GM12892 (cell line): ENCODE measurements at places on chromosomes 13 and 19.

GRCh38 chr13:97189928-97190327 lies 32.2 kb upstream of the MBNL2 start:
- no peak for DNase-seq

DNA sequence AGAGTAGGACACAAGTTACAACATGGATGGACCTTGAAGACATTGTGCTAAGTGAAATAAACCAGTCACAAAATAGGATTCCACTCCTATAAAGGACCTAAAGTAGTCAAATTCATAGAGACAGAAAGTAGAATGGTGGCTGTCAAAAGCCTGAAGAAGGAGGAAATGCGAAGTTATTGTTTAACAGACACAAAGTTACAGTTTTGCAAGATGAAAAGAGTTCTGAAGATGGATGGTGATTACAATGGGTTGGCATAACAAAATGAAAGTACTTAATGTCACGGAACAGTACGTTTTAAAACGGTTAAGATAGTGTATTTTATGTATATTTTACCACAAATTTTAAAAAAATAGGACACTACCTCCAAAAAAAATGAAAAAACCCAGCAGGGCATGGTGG lies 34.8 kb downstream of the FOXO1 start:
- no peak for DNase-seq

- no peak for DNase-seq
Observed at GRCh38 chr13:75318138-75318833, 163.7 kb downstream of the TBC1D4 start.

DNA sequence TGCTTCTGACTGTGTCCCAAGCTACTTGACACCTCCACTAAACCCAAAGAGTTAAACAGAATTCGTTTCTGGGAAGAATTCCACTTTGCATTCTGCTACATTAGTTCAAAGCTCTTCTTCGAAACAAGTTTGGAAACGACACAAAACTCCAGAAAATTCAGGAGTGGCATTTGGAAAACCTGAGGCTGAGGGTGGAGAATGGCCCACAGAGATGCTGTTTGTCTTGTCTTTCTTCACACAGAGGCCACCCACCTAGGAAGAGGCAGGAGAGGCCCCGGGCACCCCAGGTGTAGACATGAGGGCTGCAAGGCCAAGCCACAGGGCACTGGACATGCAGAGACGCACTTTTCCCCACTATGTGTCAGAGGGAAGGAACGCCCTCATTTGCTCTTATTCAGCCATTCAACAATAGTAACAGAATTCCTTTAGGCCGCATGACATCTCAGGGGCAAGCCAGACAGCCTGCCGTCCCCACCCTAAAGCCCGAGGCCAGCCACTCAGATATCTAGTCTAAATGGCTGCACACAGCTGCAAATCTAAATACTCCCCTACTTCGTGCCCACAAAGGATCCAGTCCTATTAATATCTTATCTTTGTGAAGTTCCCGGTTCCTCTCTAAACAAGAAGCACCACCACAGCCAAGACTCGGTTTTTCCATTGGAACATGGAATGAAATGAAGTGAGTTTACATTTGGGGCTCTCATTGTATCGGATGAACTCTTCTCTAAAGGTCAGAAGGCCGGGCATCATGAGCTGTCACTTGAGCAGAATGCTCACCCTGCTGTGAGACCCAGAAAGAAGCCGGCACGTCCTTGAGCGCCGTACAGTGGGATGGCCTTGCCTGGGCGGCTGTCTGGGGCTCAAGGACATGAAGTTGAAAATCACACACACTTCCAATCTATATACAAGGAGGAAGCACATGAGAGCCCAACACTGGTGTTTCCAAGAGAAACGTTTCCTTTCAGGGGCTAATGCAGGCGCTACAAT lies 19.8 kb downstream of the COL4A1 start:
- no peak for DNase-seq

DNA sequence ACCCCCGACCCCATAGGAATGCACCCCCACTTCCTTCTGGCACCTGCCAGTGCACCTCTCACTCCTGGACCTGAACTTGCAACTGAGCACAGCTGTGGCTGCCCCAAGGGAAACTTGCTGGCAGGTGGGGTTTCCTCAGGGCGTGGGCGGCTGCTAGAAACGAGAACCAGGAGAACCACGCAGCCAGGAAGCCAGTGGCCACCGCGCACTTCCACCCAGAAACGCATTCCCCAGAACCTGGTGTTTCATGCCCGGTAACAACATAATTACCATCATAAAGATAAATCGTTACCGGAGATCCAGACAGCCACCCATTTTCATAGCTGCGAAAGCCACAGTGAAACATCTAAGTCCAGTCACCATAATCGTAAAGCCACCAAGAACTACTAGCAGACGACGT lies 75.2 kb upstream of the C13orf46 start:
- peak; percentile 56 for DNase-seq

- DNase-seq, result no peak
Observed at GRCh38 chr13:49370371-49370770, 73.5 kb downstream of the CAB39L start.

DNA sequence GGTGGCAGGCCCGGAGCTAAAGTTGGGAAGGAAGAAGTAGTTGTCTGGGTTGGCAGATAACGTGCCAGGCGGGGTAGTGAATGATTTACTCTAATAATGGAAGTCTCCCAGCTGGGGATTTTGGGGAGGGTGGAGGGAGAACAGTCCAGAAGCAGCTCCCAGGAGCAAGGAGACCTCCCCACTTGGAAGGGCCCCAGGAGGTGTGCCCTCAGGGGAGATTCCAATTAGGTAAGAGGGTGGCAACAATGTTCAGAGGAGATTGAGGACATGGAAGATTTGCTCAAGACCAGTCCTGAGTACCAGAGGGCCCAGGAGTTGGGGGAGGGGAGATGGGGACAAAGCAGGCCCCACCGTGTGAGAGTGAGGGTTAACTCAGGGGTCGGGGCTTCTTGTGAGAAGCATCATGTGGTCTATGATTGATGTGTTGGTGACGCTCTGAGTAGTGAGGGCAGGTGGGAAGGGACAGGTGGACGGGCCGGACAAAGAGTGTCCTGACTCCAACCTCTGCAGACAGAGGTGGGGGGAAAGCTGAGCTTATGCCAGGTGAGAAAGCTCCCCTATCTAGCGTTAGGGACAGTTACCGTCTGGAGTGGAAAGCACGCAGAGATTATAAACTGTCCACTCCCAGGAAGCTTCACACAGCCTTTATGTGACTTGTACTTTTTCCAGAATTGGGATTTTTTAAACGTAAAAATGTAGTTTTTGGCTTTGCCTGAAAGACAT lies 3.5 kb downstream of the SPINT2 start:
- DNase-seq, result no peak

- no peak for DNase-seq
Observed at GRCh38 chr13:33284031-33284430, 1.5 kb downstream of the STARD13 start.

- no peak for DNase-seq
Observed at GRCh38 chr13:74274916-74275315, 140.7 kb upstream of the KLF12 start.

DNA sequence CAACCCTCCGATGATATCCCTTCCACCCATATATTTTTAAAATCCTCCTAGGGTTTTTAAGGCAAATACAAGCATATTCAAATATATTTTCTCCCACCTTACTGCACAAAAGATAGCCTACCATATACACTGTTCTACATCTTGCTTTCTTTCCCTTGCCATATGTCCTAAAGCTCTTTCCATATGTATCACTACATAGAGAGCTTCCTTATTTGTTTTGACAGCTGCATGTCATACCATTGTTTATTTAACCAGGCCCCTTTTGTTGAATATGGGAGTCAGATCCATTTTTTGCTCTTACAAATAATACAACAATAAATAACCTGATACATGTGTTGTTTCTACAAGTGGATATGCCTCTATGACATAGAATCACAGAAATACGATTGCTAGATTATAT lies 32.8 kb upstream of the WDFY2 start:
- no peak for DNase-seq

DNA sequence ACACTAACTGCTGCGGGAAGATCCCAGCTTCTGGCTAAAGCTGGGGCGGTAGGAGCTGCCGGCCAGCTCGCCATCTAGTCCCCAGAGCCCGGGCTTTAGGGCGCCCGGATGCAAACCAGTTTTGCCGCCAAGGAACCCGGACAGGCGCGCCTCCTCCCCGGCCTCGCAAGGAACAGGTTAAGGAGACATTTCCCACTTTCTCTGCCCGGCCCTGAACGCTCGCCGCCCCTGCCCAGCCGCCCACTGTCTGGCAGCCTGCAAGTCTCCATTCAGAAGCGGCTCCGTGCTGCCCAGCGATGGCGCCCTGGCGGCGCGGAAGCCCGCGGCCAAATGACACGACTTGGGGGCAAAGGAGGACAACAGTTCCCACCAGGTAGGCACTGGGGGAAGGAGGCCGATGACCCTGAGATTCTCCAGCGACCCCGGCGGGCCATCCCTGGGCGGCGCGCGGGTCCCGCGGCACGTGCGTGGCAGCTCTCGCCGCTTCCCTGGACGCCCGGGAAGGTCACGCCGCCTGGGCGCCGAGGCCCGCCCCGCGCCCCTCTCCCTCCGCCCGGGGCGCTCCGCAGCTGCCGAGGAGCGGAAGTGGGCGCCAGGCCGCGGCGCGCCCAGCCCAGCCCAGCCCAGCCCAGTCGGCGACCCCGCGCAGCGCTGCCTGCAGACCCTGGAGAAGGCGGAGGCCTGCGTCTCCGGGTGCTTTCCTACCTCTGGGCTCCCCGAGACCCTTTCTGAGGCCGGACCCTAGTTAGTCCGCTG lies 42.2 kb upstream of the HNRNPA1L2 start:
- peak; percentile 36 for DNase-seq

- DNase-seq, result no peak
Observed at GRCh38 chr19:49879243-49879963, 1.9 kb downstream of the TBC1D17 start.

- no peak for DNase-seq
Observed at GRCh38 chr13:73664851-73665250, 469.4 kb downstream of the KLF12 start.

DNA sequence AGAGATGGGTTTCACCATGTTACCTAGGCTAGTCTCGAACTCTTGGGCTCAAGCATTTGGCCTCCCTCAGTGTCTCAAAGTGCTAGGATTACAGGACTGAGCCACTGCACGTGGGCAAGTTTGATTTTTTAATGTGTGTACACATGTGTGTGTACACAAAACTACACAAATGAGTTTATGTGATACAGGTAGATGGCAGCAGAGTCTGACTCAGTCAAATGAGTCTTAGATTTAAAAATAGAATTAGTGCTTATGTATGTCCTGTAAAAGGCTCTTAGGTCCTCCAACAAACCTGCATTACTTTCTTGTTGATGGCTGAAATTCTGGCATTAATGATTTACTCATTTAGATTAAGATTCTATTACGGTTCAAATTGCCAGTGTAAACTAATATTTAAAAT lies 293.7 kb downstream of the PCDH17 start:
- DNase-seq, result no peak

GRCh38 chr19:51560339-51560738 lies 10.7 kb upstream of the ZNF175 start:
- no peak for DNase-seq
